ENCODE measurements at places on chromosomes 7 and 10. TPM values are rescaled to one million over a fixed set of nuclear protein-coding genes. Genes with fewer than 3 reads are reported as not detected.

DNA sequence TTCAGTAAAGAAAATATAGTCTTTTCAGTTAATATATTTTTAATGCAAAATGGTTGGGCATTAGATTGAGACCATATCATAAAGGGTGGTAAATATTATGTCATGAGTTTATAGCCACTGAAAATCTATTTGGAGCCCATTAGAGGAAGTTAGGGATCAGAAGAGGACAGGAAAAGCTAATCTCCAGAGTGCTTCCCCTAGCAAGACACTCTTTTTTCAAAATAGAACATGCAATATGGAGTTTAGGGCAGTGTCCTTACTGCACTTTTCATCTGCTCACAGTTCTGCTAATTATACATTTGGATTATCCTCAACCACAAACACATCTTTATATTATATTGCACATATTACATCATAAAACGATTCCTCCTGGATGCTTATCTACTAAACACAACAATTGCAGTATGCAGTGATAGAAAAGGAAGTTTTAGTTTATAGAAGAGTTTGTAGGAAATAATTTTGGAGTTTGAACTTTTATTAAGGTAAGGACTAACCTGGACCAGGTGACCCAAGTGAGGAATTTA, 159.8 kb downstream of the PHF14 start:
- DNase-seq, result no peak

The GPR26 gene
- not detected for total RNA-seq

The MBL2 gene
- total RNA-seq, result 1.1 TPM

The GRID1 gene
- total RNA-seq, result 0.24 TPM

The CLDN12 gene
- 53.0 TPM for total RNA-seq

The NAT16 gene
- not detected for total RNA-seq
